ENCODE measurements at places on chromosomes 11 and 22.
A peak's percentile ranks its signal among the peaks of the same experiment; 100 is the strongest.

- DNase-seq: no peak
Measured at GRCh38 chr11:95264881-95265280, 33.9 kb upstream of the SESN3 start.

GRCh38 chr11:65423516-65424204, 1.1 kb downstream of the NEAT1 start:
- DNase-seq: no peak

- DNase-seq: no peak
Measured at GRCh38 chr11:124884869-124885479, 12.7 kb downstream of the ROBO4 start.

- DNase-seq: no peak
Measured at GRCh38 chr11:107263844-107264563, 193.6 kb downstream of the CWF19L2 start.

- no peak for DNase-seq
Measured at GRCh38 chr22:42138122-42138770, 7.6 kb upstream of the CYP2D6 start.

DNA sequence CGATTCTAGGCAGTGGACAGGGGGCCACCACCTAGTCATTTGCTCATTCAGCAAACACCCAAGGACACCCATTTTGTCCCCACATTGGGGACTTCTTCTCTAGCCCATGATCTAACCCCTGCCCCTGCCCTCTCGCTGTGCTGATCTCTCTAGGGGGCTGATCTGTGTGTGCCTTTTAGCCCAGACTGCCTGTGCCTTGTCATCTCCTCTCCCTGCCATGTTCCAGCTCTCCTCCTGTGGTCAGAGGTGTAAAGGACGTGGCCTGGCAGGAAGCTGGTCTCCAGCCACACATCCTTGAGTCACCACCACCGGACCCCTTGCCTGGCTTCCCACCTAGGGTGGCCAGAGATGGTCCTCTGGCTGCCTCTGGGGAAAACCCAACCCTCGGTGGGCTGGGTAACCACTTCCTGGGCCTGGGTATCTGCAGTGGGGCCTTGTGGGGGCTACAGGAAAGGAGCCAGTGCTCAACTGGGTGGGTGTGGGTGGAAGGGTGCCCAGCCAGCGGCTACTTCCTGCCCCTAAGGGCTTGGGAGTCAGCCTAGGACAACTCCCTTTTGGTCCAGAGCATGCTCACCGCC, 1.3 kb downstream of the CTSW start:
- no peak for DNase-seq

- no peak for DNase-seq
Measured at GRCh38 chr22:24434471-24435322, 7.3 kb downstream of the ADORA2A start.

GRCh38 chr11:126570489-126570888, 215.0 kb downstream of the ST3GAL4 start:
- DNase-seq: no peak

DNA sequence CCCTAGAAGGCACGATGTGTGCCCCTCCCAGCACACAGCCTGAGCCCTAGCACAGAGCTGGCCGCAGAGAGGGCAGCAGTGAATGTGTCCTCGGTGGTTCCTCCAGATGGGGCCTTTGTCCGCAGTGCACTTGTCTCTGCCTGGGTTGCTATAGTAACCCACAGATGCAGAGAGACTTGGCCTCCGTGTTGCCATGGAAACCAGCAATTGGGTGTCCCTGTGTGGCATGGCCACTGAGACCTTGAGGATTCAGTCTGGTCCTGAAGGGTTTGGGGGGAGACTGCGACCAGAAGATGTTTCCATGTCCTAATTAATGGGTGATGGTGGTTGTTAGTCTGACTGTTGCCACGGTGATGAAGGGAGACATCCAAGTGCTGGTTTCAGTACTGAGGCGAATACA, 42.6 kb upstream of the TUB start:
- no peak for DNase-seq

DNA sequence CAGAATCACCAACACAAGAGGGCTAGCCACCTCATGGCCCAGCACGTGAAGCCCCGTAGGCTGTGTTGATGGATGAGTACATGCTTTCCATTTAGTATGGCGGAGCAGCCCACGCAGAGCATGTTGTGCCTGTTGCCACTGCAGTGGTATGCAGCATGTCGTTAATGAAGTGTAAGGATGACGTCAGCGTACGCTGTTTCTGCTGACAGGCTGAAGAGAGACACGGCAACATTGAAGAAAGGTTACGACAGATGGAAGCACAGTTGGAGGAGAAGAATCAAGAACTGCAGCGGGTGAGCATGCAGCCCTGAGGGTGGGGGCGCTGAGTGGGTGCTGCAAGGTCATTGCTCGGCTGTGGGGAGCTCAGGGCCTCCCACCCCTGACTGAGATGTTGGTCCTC, 62.8 kb downstream of the PPFIA1 start:
- DNase-seq: no peak

GRCh38 chr11:118605116-118605867, 2.1 kb upstream of the PHLDB1 start:
- peak; percentile 41 for DNase-seq

DNA sequence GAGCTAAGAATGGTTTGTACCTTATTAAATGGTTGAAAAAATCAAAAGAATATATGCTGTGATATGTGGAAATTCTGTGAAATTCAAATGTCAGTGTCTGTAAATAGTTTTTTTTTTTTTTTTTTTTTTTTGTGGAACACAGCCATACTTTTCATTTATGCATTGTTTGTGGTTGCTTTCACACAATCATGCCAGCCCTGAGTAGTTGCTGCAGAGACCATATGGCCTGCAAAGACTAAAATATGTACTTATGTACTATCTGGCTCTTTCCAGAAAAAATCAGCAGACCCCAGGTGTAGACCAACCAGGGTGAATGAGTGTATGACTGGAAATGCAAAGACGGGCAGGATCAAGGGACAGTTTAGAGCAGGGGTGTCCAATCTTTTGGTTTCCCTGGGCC, 98.3 kb downstream of the PTPRJ start:
- no peak for DNase-seq

GRCh38 chr22:38850399-38850798, 6.6 kb upstream of the NPTXR start:
- no peak for DNase-seq

Data from HepG2 (cell line).